HFF-Myc (cell line): ENCODE measurements at places on chromosomes 6 and 20.

DNA sequence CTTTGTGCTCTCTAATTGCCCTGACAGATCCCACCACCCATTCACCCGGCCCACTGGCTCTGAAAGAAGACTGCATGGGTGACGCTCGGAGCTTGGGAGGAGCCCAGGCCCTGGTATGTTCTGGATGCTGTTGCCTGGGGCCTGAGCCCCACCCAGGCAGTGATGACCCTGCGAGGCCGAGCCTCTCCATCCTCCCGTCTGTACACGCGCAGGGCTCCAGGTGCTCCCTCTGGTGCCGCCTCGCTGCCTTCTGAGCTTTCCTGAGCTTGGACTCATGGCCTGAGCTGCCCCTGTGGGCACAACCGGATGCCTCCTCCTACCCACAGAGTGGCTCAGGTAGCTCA, 61.2 kb downstream of the STK35 start:
- DNase-seq, result no peak

DNA sequence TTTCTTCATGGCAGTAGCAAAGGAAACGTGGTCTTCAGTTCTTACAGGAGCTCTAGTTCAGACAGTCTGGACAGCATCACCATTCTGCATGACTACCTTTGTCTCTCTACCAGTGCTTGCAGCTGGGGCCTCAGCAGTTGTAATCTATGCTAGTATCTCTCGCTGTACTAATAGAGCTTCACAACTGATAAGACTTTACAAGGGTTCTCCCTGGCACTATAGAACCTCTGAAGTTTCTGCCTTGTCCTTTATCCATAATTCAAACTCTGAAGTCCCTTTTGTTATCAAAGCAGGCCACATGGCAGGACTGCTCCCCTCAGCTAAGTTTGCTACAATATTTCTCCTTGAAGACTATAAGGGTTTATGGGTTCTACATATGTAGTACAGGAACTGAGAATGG, 842.1 kb upstream of the ADGRB3 start:
- DNase-seq, result no peak

- no peak for DNase-seq
Measured at GRCh38 chr6:15363164-15363522, 117.3 kb downstream of the JARID2 start.

DNA sequence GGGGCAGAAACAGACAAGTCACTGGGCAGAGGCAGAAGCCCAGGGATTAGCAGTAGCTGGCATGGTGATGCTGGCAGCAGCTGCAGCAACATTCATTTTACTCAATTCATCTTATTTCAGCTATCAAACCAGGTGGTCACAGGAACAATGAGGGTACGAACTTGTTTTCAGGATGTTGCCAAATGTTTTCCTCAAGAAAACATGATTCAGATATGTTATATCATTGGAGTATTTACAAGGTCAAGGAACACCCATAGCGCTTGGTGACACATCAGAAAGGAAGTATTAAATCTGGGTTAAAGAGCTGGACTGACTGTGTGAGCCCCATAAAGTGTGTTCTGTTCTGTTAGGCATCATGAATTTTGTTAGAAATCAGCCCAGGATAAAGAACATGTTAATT, 456.9 kb upstream of the ID4 start:
- DNase-seq, result no peak

DNA sequence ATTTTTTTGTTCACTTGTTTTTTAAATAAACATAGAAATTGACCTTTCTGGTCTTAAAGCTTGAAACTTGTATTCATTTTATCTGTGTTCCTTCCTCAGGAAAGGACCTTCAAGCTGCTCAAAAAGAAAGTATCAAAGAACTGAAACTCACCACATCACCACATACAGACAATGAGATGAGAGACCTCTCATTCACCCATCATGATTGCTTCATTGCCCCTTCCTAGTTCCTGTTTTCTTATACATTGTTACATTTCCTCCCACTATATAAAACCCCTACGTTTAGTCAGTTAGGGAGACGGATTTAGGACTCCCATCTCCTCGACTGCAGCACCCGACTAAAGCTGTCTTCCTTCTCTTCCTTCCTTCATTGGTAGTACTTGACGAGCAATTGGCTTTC, 180.5 kb upstream of the OPRM1 start:
- no peak for DNase-seq

DNA sequence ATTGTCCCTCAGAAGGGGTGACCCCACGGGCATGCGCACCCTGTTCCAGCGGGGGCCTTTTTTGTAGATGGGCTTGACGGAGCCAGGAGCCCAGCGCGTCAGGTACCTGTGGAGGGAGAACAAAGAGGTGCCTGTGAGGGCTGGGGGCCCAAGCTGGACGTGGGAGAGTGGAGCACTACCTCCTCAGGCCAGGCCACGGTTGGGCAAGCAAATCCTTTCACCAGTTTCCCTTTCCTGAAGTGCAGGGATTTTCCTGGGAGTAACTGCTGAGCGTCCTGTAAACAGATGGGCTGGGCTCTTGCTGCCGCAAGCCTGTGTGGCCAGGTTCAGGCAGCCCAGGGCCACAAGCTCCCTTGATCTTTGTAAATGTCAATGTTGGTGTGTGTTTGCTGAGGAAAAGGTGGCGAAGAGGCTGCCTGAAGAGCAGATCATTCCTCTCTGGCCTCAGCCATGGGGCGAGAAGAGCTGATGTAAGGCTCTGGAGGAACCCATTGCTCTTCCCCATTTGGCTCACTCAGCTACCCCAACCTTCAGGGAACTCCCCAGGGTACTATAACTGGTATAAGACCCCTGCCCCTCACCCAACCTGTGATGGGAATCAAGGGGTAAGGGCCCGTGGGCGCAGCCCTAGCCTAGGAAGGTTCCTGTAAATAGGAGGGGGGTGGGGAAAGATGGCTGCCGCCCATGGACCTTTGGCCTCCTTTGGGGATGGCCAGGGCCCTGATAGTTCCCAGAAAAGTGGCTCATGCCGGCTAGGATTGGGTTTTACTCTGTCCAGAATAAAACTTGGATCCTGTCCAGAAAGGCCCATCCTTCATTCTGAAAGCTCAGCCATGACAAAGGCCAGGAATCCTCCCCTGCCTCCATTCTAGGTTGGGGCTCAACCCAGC, 15.5 kb downstream of the MRPS18A start:
- DNase-seq, result no peak

GRCh38 chr6:14141351-14142062, 23.9 kb downstream of the CD83 start:
- no peak for DNase-seq
